Muscle of arm (tissue), 14 donors: ENCODE measurements at places on chromosomes 2 and 18. TPM values are rescaled to one million over a fixed set of nuclear protein-coding genes. Genes with fewer than 3 reads are reported as not detected.

The EVX2 gene
- polyA plus RNA-seq = not detected

The REG3A gene
- not detected for polyA plus RNA-seq

The TTLL4 gene
- 23.0 TPM for polyA plus RNA-seq

The SPATA3 gene
- polyA plus RNA-seq = not detected

The PDE11A gene
- polyA plus RNA-seq = not detected

The DLGAP1 gene
- polyA plus RNA-seq = not detected

The WDR35 gene
- polyA plus RNA-seq = 8.7 TPM

The TMEM200C gene
- 0.36 TPM for polyA plus RNA-seq

The RAD51AP2 gene
- polyA plus RNA-seq = not detected

The CDH19 gene
- 3.8 TPM for polyA plus RNA-seq

The CPO gene
- polyA plus RNA-seq = 0.50 TPM

The RBKS gene
- 1.4 TPM for polyA plus RNA-seq

The EGR4 gene
- not detected for polyA plus RNA-seq

The GKN1 gene
- not detected for polyA plus RNA-seq

The ZNF514 gene
- 31.3 TPM for polyA plus RNA-seq

The IL36RN gene
- polyA plus RNA-seq = 0.12 TPM

The TNFAIP6 gene
- polyA plus RNA-seq = 8.9 TPM

The NCL gene
- 645 TPM for polyA plus RNA-seq

The CCDC74A gene
- polyA plus RNA-seq = 3.3 TPM

The REG3G gene
- not detected for polyA plus RNA-seq

The CXCR4 gene
- polyA plus RNA-seq = 31.0 TPM

The CIDEA gene
- polyA plus RNA-seq = not detected

The IL36A gene
- polyA plus RNA-seq = not detected

The ASB1 gene
- polyA plus RNA-seq = 50.7 TPM

The PLGLB2 gene
- polyA plus RNA-seq = 1.7 TPM

The TMEM169 gene
- polyA plus RNA-seq = 2.3 TPM

The NEU2 gene
- not detected for polyA plus RNA-seq

The PMAIP1 gene
- polyA plus RNA-seq = 23.0 TPM

The NT5DC4 gene
- polyA plus RNA-seq = not detected

The ITPRIPL1 gene
- 3.2 TPM for polyA plus RNA-seq

The CD226 gene
- polyA plus RNA-seq = 1.5 TPM

The LAMA1 gene
- polyA plus RNA-seq = 3.1 TPM

The CD302 gene
- 24.7 TPM for polyA plus RNA-seq

The SERPINB10 gene
- polyA plus RNA-seq = 5.2 TPM

The SERPINB11 gene
- polyA plus RNA-seq = not detected

The RESP18 gene
- not detected for polyA plus RNA-seq

The RNU2-63P gene
- not detected for polyA plus RNA-seq

The KDM3A gene
- 64.6 TPM for polyA plus RNA-seq

The SP140 gene
- 1.9 TPM for polyA plus RNA-seq

The KANSL1L gene
- 23.5 TPM for polyA plus RNA-seq

The IL1RL1 gene
- polyA plus RNA-seq = 0.58 TPM

The DPYSL5 gene
- polyA plus RNA-seq = 13.8 TPM

The SPEG gene
- 171 TPM for polyA plus RNA-seq

The RFX8 gene
- polyA plus RNA-seq = 3.5 TPM

The SRD5A2 gene
- 0.04 TPM for polyA plus RNA-seq

The ERFE gene
- 34.1 TPM for polyA plus RNA-seq

The CGREF1 gene
- not detected for polyA plus RNA-seq

The SIGLEC15 gene
- polyA plus RNA-seq = 0.34 TPM

The SLC16A14 gene
- 3.4 TPM for polyA plus RNA-seq

The SERPINB2 gene
- 0.33 TPM for polyA plus RNA-seq

The TMEM182 gene
- 413 TPM for polyA plus RNA-seq

The SCN2A gene
- polyA plus RNA-seq = 0.23 TPM

The TMSB10 gene
- 1,157 TPM for polyA plus RNA-seq

The INPP5D gene
- not detected for polyA plus RNA-seq

The SIX2 gene
- polyA plus RNA-seq = 4.5 TPM

The RNF138 gene
- not detected for polyA plus RNA-seq

The LDAH gene
- polyA plus RNA-seq = 10.2 TPM

The INO80B gene
- polyA plus RNA-seq = 16.1 TPM
